ENCODE measurements at places on chromosomes 3 and 15.

- DNase-seq = no peak
These were observed 5.4 kb upstream of the TRIM59 start for GRCh38 chr3:160454995-160455394.

- DNase-seq = no peak
These were observed 120.4 kb downstream of the GABRG3 start for GRCh38 chr15:27091270-27091940.

DNA sequence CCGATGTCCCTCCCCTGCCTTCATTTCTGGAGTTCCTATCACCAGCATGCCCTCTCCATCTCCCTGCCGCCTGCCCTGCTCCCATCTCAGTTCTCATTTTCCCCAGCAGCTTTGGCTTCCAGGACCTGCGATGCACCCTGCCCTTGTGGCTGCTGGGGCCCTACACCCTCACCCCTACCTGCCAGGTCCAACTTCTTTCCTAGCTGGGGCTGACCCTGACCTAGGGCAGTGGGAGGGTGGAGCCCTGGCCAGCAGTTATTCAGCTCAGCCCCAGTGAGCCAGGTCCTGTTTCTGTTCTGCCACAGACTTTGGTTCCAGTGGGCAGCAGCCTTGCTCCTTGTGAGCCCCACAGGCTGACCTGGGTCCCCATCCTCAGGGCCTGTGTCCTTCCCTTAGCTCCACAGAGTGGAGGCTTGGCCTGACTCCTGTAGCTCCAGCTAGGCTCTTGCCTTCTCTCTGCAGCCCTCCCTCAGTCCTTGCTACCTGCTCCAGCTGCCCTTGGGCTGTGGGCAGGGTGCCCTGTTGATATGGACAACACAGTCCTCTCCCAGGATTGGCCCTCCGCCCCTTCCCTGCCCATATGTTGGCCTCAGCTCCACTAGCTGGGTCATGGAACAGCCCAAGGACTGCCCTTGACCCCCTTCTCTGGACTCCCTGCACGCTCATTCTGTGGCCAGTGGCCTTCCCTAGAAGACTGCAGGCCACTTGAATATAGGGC is 34.7 kb upstream of the PDE8A start:
- DNase-seq = no peak

GRCh38 chr15:49110158-49110944 is 45.0 kb downstream of the COPS2 start:
- DNase-seq = no peak

- no peak for DNase-seq
These were observed 10.5 kb downstream of the ADIPOQ start for GRCh38 chr3:186852994-186853393.

DNA sequence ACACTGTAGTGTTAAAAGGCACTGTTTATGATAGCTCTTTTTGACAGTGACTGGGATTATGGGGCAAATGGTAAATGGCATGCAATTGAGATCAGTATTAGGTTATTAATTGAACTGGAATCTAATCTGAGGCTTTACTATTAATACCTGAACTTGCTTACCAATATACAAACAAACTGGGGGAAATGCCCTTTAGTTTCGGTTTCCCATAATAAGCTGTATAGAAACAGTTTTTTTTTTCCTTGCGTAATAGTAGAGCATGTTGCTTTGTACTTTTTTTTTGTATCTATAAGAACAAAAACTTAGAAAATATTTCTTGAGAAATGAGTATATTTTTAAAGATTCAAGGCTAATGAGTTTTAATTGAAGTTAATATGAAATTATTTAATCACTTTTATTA is 95.0 kb downstream of the FNDC3B start:
- DNase-seq = no peak

DNA sequence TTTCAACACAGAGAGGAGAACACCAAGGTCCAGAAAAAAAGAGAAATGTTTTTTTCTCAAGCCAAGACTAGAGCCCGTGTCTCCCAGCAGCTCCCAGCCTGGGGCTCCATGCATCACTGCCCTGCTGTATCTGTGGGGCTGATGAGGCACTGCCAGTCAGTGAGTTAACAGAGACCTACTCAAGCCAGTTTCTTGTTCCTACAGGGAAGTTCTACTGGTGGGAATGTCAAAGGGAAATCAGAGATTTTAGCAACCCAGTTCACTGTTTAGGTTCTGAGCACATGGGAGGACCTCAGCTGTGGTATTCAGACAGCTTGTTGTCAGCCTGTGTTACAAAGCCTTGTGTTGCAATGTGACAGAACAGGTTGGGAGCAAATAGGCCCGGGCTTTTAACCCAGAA is 234.3 kb downstream of the TLE3 start:
- DNase-seq = no peak
